ENCODE measurements at places on chromosomes 1 and 21.

GRCh38 chr1:237570530-237570929 lies 320.2 kb downstream of the ZP4 start:
- DNase-seq, result no peak

DNA sequence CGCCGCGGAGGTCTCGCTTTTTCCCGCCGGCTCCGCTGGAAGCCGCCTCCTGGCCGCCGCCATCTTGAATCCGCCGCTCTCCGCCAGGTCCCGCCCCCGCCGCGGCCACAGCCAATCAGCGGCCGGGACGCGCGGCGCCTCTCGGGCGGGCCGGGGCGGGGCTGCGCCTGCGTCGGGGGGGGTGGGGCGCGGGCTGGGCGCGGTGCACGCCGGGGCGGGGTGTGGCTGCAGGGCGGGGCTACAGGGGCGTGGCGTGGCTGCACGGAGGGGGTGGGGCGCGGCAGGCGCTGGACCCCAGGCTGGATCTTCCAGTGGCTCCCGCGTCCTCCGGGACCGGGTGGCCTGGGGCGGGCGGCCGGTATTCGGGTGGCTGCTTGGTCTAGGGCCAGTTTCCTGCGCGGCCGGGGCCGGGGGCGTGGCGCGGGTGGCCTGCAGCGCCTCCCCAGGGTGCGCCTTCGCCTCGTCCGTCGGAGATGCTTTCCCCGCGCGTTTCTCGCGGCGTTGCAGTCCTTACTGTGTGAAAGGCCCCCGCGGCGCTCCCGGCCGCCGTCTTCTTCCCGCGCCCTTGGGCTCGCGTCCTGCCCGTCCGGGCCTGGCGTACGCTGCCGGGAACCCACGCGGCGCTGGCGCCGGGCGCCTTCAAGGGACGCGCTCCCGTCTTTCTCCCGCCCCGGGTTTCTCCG lies 575 bp downstream of the PCNT start:
- DNase-seq, result peak; percentile 61

DNA sequence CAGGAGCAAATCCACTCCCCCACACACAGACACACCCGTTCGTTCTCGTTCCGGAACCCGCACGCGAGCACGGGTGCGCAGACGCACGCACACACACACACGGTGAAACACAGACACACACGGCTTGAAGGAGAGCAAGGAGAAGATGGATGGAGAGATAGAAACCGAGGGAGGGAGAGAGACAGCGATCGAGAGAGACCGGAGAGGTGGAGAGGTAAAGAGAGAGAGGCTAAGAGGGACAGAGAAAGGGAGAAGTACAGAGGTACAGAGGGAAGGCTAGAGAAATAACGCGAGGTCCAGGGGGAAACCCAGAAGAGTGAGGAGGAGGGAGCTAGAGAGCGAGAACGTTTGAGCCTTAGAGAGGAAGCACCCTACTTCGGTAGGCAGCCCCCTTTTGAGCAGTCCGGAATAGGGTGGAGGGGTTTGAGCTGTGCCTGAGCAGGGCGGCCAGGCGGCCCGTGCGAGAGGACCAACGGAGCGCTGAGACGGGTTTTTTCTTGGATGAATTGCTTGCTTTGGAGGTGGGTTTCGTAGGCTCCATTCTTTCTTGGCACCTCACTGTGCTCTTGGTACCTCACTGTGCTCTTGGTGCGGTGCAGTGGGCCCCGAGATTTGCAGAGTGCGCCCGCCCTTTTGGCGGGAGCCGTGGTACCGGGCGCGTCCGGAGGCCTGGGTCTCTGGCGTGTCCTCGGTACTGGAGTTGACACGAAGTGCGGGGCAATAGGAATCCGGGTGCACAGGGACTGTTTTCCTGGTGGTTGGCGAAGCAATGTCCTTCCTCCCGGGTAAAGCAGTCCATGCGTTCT lies 88.4 kb upstream of the RHOU start:
- no peak for DNase-seq

GRCh38 chr21:28144089-28144488 lies 848.6 kb downstream of the LTN1 start:
- no peak for DNase-seq

- peak; percentile 55 for DNase-seq
Measured at GRCh38 chr1:57517587-57518374, 93.9 kb upstream of the DAB1 start.

GRCh38 chr1:114062477-114063099 lies 83.3 kb downstream of the OLFML3 start:
- no peak for DNase-seq

- no peak for DNase-seq
Measured at GRCh38 chr21:38794978-38795377, 10.8 kb upstream of the ETS2 start.

DNA sequence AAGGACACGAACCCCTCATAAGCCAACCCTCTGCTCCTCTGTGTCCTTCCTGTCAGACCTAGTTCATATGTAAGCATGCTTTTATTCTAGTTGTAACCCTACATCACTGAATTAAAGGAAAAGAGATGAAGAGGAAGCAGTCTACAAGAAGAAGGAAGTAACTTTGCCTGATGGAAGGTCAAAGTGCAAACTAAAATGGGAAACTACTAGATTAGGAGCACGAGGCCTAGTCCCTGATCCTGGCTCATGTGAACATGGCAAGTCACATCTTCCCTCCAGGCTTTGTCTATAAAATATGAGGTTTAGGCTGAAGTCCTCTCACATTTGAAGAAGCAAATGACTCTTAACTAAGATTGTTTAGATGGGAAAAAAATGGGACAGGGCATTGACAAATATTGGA lies 13.2 kb downstream of the ZMYND12 start:
- DNase-seq, result no peak

DNA sequence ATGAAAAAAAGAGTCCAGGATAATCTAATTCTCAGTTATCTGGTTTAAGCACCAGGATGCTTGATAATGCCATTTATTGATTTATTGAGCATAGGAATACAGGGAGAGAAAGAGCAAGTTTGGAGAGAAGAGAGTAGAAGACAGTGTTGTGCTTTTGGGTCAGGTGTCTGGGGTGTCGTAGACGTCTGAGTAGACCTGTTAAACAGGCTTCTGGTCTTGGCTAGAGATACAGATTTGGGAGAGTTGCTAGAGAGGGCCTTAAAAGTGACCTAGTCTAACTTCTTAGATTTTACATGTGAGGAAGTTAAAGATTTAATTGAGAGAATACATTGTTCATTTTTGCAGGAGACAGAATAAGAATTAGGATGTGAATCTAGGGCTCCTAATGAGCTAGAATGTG lies 34.3 kb downstream of the CNST start:
- DNase-seq, result no peak

- no peak for DNase-seq
Measured at GRCh38 chr1:89980605-89981004, 14.3 kb upstream of the ZNF326 start.

DNA sequence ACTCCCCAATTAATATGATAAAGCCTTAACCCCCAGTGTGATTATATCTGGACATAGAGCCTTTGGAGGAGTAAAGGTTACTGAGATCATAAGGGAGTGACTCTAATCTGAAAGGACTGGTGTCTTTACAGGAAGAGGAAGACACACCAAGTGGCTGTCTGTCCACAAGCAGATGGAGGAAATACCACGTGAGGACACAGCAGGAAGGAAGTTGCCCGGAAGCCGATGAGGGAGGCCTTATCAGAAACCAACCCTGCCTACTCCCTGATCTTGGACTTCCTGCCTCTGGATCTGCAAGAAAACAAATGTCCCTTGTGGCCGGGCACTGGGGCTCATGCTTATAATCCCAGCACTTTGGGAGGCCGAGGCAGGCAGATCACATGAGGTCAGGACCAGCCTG lies 110.3 kb upstream of the CHRM3 start:
- no peak for DNase-seq

- no peak for DNase-seq
Measured at GRCh38 chr1:26037904-26038303, 8.0 kb downstream of the SLC30A2 start.

DNA sequence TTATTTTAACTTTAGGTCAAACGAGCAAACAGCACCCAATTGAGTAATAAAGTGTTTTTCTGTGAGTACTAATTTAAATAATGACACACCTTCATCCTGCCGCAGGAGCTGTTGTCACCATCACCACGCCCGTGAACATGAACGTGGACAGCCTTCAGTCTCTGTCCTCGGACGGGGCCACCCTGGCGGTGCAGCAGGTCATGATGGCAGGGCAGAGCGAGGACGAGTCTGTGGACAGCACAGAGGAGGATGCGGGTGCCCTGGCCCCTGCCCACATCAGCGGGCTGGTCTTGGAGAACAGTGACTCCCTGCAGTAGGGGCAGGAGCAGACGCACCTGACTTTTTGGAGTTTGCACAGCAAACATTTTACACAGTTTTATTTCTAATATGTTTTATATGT lies 45.9 kb downstream of the CBS start:
- no peak for DNase-seq

- DNase-seq, result no peak
Measured at GRCh38 chr21:34337741-34338140, 26.1 kb upstream of the KCNE2 start.
